Activated gamma-delta T cell treated with anti-CD3 and anti-CD28 coated beads, Interleukin-2, amount 50 U/mL, for 16 hours (primary cell): ENCODE measurements at places on chromosomes 2 and 18.
A peak's percentile ranks its signal among the peaks of the same experiment; 100 is the strongest.

- DNase-seq: no peak
Observed at GRCh38 chr2:239774933-239775622, 250.1 kb downstream of the NDUFA10 start.

- DNase-seq: no peak
Observed at GRCh38 chr18:62368100-62368499, 43.0 kb downstream of the TNFRSF11A start.

GRCh38 chr18:51082571-51083267 lies 52.7 kb downstream of the SMAD4 start:
- DNase-seq: no peak

GRCh38 chr2:136051725-136052048 lies 66.3 kb upstream of the DARS1 start:
- no peak for DNase-seq

DNA sequence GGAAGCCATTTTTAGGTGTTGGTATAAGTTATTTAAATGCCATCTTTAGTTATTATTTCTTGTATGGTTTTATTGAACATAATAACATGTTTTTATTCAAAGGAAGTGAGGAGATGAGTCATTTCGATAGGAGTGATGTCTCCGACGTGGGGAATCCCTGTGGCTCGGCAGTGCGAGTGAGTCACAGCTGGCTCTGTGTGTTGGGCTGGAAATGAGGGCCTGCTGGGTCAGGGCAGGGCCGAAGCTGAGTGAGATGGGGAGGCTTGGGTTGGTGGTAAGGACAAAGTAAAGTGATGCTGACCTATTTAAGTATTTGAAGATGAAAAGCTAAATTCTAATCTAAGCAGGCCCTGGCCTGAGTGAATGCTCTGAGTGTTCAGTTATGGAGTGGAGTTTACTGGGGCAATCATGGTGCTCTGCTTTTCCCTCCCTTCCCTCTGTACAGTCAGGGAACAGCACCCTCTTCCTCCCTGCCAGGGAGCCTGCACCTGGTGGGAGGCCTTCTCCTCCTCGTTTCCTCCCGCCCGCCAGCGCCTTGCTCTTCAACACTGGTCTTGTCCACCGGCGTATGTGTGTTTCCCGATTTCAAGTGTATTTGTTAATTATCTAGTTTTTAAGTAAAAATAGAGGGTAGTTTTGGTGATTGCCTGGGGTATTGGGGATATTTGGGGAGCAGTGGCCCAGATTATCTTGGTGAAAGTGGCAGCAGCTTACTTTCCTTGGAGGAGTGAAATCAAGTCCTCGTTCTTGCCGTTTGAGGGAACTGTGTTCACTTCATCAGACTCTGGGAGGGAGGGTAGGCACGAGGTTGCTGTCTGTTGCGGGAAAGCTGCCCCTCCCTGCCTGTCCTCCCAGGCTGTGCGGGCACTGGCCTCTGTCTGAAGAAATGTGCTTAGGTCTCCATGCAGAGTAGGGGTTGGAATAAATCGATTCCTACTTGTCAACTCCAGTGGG lies 157.0 kb downstream of the LDLRAD4 start:
- DNase-seq: peak; percentile 48

GRCh38 chr2:100283724-100284501 lies 38.4 kb downstream of the LONRF2 start:
- no peak for DNase-seq

- DNase-seq: no peak
Observed at GRCh38 chr2:91974401-91975129, 2896.7 kb upstream of the TEKT4 start.

GRCh38 chr2:101842471-101842870 lies 145.0 kb downstream of the MAP4K4 start:
- DNase-seq: no peak

- DNase-seq: no peak
Observed at GRCh38 chr18:45841060-45841764, 15.7 kb downstream of the SIGLEC15 start.

GRCh38 chr18:47593744-47594472 lies 336.6 kb downstream of the SMAD2 start:
- DNase-seq: no peak

DNA sequence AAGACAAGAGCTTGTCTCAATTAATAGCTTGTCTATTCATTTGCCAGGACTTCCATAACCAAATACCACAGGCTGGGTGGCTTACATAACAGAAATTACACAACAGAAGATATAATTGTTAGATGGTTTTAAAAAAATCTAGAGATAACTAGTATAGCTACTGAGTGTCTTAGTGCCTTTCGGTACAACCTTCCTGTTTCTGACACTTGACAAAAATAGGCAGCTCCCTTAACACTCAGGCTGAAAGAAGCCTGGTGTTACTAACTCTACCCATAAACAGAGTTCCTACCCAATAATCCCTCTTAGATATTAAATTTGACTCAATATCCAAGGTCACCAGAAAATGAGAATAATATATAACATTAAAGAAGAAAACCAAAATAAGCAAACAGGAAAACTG lies 129.7 kb downstream of the BARD1 start:
- DNase-seq: no peak

DNA sequence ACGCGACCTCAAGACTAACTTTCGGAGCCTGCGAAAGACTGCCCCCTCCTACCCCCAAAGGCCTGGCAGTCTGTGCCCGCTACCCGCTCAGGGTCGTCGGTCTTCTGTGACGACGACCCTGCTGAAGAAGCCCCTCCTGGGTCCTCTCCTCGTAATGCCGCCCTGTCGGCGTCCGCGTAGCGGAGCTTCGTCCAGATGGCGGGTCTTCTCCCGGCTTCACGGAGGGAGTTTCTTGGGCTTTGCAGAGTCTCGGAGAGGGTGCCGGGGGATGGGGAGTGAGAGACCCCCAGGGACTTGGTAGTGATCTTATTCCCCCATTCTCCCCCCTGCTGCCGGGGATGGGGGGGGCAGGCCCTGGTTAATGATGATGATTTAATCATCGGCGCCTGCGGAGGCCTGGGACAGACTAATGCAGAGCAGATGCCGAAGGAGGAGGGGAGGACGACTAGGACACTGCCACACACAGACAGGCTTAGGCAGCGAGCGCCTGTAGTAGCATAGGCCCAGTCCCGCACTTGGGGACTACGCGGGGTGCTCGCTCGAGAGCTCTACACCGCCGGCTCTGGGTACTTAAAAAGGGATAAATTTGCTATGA lies 528 bp upstream of the PCGF1 start:
- DNase-seq: no peak

DNA sequence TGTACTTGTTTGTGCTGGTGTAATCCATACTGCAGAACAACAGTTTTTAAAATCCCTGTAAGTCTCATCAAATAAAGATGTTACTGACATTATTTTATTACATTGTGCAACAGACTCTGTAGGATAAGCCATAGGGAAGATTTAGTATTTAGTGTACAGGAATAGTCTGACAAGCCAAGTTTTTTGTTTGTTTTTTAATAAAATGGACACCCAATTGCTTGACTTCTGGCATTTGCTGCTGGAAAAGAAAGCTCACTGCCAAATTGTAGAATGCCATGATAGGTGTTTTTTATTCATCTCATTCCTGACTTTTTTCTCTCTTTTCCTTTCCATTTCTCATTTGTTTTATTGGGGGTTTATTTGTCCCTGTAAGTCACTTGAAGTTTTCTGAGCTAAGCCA lies 38.1 kb downstream of the SMARCAL1 start:
- no peak for DNase-seq

DNA sequence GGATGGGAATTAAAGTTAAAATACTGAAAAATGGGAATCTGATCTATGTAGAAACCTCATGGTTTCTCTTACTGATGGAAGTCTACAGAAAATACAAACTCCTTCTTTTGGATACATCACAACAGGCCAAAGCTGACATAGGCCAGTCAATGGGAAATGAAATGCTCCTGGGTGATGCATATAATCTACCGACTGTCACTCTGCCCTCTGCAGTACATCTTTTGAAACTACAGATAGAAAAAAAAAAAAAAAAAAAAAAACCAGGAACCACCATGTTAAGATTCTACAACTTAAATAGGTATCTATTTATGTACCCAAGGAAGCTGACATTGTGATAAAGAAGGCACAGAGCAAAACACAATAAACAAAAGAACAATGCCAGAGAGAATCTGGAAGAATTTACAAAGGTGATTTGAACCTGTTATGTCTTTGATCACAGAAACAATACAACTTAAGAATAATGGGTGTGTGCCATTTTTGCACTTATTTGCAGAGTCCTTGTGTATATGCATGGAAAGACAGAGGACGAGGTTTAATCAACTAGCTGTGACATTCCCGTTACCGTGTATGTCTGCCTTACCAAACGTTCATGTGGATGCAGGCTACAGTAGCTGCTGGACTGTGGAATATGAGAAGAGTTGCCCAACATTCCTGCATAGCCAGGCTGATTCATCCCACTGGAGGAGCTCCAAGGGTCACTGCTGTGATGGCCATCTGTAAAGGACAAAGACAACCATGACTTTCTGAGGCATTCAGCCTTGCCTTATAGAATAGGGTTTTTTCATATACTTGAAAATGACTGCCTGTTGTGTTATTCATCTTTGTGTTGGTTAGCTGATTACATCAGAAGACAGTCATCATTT lies 312.7 kb downstream of the TCF4 start:
- DNase-seq: no peak

GRCh38 chr2:186543561-186544131 lies 46.2 kb upstream of the ITGAV start:
- no peak for DNase-seq

- no peak for DNase-seq
Observed at GRCh38 chr2:15991231-15991630, 50.9 kb downstream of the MYCN start.

DNA sequence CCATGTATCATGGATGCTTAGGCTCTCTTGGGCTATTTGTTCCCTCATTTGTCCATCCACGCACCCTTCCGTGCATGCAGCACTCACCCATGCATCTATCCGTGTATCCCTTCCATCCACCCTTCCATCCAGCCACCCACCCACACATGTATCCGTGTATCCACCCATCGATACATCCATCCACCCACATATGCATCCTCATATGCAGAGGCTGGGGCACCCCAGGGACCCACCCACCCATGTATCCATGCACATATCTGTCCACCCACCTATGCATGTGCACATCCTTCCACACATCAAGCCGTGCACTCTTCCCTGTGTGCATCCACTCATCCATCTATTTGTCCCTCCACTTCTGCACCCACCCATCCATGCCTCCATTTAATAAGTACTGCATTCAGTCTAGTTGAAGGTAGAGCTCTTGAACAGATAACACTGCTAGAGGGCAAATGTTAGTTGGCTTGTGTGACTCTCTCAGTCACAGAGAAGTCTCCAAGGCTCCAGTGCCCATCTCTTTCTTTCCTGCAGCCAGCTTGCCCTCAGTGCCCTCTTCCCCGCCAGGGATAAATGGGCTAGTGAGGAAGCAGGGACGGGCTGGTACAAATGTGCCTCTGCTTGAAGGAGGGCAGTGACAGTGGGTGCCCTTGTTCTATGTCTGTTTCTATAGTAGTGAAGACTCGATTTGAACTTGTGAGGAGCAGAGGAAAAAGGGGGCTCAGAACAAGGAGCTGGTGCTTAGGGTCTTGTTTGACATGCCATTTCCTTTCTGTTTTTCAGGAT lies 61.5 kb downstream of the EMILIN2 start:
- no peak for DNase-seq

- no peak for DNase-seq
Observed at GRCh38 chr2:152448606-152449005, 113.6 kb downstream of the FMNL2 start.

DNA sequence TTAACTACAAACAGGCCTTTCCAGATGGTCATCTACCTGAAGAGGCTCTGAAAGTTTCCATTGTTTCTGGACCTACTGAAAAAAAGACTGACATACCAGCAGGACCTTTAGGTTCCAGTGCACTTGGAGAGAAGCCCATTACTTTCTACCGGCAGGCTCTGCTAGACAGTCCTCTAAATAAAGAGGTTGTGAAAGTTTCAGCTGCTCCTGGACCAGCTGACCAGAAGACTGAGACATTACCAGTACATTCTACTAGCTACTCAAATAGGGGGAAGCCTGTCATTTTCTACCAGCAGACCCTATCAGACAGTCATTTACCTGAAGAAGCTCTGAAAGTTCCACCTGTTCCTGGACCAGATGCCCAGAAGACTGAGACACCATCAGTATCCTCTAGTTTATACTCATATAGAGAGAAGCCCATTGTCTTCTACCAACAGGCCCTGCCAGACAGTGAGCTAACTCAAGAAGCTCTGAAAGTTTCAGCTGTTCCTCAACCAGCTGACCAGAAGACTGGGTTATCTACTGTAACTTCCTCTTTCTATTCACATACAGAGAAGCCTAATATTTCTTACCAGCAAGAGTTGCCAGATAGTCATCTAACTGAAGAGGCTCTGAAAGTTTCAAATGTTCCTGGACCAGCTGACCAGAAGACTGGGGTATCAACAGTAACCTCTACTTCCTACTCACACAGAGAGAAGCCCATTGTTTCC lies 65.8 kb downstream of the ALMS1 start:
- no peak for DNase-seq

GRCh38 chr2:212005085-212005671 lies 533.4 kb downstream of the ERBB4 start:
- no peak for DNase-seq

- no peak for DNase-seq
Observed at GRCh38 chr2:179898873-179899272, 37.5 kb upstream of the ZNF385B start.

DNA sequence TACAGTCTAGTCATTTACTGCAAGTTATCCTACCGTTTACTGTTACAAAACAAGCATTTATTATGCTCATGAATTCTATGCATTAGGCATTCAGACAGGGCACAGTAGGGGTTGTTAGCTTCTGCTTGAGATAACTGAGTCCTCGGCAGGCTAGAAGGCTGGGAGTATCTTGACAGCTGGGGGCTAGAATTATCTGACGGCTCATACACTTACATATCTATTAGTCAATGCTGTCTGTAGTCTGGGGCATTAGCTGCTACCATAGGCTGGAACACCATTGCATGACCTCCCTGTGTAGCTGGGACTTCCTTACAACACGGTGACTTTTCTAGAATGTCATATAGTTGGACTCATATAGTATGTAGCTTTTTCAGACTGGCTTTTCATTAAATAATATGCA lies 61.9 kb upstream of the ALK start:
- no peak for DNase-seq

DNA sequence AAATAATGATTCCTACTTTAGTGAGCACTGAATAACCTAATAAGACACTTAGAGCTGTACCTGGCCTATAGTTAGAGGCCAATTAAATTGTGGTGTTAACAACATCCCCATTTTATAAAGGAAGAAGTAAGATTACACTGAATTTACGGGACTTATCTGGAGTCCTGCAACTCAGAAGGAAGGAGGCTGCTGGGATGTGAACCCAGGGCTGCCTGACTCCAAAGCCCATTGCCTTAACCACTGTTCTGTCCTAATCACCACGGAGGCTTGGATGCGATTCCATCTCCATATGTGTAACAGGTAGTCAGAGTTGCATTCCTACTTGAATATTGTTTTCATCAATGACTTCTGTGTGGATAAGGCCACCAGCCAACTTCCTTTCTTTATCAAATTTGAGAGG lies 168.9 kb downstream of the SOCS6 start:
- DNase-seq: no peak

- no peak for DNase-seq
Observed at GRCh38 chr18:27778925-27779324, 398.0 kb downstream of the CDH2 start.
